Vagina (tissue), 2 donors: ENCODE measurements at places on chromosomes 6 and 20. TPM values are rescaled to one million over a fixed set of nuclear protein-coding genes. Genes with fewer than 3 reads are reported as not detected.

GRCh38 chr6:134162932-134163331 lies 110.5 kb upstream of the SLC2A12 start:
- H3K36me3 ChIP-seq = no peaks in the 10 kb centered on the region
- no peaks in the 10 kb centered on the region for H3K4me1 ChIP-seq
- no peak overlapping the region for H3K27ac ChIP-seq
- H3K4me3 ChIP-seq = no peak overlapping the region
- H3K27me3 ChIP-seq = no peaks in the 10 kb centered on the region

DNA sequence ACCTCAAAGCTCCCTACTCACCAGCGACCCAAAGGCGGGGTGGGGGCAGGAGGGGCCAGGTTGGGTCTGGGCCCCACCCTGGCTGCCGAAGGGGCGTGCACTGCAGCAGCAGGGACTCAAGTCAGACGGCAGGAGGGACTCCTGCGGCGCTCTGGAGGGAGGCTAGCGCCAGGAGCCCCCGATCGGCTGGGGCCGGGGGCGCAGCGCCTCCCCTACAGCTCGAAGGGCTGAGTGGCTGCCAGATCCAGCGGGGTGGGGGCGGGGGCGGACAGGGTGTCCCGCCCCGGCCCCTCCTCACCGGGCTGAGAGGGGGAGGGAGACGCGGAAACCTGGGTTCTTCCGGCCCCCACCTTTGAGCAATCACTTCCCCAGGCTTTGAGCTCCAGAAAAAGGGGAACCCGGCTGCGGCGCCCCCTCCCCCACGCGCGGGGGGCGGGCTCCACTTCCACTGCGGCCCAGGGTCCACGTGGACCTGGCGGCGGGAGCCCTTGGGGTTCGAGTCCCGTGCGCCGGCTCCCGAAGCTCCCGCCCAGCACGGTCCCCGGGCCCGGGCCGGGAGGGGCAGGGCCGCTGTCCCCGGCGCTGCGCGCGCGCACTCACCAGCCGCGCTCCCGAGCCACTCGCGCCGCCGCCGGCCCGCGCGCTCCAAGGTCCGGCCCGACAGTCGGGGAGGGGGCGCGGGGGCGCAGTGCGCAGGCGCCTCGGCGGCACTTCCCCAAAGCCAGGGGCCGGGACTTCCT lies at the start of gene RGS19:
Gene RGS19 (minus strand): TSS at position 246 of the 740 bp plus-strand sequence. CDS start 2,632 bp downstream, outside the sequence.
- peaks cover 38% of the 10 kb centered on the region for H3K4me1 ChIP-seq
- DNase-seq = no peak
- H3K27ac ChIP-seq = peak within 1 kb of the TSS; percentile 78
- no peaks in the 10 kb centered on the region for H3K36me3 ChIP-seq
- H3K27me3 ChIP-seq = no peaks in the 10 kb centered on the region
- peak within 1 kb of the TSS; percentile 65 for H3K4me3 ChIP-seq

DNA sequence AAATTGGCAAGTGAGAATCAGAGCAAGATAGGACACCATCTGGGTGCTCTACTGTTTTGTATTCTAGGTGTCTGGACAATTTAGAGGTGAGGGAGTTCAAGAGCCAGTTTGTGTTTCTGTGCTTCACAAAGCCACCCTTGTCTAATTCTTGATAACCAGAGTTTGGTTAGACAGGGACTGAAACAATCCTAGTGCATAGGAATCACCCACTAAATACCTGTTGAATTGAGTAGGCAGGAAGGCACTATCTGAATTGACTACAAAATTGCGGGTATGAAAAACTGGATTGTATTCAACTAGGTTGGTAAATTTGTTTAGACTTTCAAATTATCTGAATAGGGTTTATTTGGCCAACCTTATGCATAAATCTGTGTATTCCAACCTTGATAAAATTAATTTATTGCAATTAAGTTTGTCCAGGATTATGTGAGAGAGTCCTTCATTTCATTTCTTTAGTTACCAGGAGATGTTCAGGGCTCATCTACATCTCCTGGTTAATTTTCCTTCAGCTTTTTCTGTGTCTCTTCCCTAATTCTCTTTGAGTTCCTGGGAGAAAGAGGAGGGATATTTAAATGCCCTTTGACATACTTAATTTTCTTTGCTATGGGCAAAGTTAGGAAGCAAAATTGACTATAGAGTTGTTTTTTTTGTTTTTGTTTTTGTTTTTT lies 1.7 kb downstream of the TPX2 start:
- H3K36me3 ChIP-seq = no peaks in the 10 kb centered on the region
- no peak overlapping the region for H3K4me3 ChIP-seq
- H3K4me1 ChIP-seq = peaks cover 10% of the 10 kb centered on the region
- no peak for DNase-seq
- H3K27ac ChIP-seq = no peak overlapping the region

DNA sequence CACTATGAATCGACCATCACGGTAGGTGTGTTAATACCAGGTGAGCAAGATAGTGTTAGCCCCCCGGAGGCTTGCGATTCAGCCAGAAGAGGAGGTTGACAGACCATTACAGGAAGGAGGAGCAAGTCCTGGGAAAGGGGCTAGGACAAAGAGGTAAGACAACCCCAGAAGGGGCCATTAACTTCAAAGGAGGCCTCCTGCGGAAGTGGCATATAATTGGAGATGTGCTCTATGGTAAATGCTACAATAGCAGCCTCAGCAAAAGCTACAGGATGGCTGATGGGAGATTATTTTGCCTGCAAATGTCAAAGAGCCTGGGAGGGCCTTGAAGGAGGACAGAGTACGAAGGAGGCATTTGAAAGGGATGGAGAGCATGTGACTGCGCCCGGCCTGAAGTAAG lies 108.6 kb upstream of the CITED2 start:
- H3K4me1 ChIP-seq = no peaks in the 10 kb centered on the region
- DNase-seq = no peak

DNA sequence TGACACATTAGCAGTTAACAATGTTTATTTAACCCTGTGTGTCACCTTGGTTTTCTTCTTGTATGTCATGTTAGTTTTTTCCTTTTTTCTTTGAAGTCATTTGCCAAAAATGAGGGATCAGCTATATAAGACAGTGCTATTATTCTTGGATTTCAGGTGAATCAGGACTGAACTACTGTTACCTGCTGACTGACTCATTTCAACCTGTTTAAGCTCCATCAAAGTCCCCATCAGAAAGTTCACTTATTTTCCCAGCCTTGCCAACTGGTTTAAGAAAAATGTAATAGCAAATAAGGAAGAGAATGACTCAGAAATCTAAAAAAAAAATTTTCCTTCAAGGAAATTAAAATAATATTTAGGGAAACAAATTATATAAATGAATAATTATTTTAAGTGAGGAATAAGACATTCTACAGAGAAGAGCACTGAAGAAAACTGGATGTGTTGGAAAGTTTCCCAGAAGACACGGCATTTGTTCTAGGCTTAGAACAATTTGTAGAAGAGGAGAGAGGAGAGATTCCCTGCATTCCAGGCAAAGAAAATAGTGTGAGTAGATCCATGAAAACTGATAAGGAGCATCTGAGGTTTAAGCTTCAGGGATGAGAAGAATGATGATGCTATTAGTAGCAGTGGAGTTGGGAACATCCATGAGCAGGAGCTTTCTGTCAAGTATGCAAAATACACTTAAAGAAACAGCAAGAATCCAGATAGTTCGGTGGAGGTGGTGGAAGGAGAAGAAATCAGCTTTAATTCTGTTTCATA lies 84.9 kb upstream of the SIM1 start:
- no peak overlapping the region for H3K27ac ChIP-seq
- no peaks in the 10 kb centered on the region for H3K36me3 ChIP-seq
- H3K4me1 ChIP-seq = no peaks in the 10 kb centered on the region
- H3K27me3 ChIP-seq = no peaks in the 10 kb centered on the region

GRCh38 chr20:20199361-20200160 lies 147.2 kb downstream of the CFAP61 start:
- no peaks in the 10 kb centered on the region for H3K27me3 ChIP-seq
- no peak for DNase-seq
- H3K36me3 ChIP-seq = no peaks in the 10 kb centered on the region
- H3K27ac ChIP-seq = no peak overlapping the region
- no peak overlapping the region for H3K4me3 ChIP-seq

- no peaks in the 10 kb centered on the region for H3K36me3 ChIP-seq
- H3K4me3 ChIP-seq = peak within 1 kb of the TSS; percentile 74
- peak within 1 kb of the TSS; percentile 89 for H3K27ac ChIP-seq
- DNase-seq = no peak
- no peaks in the 10 kb centered on the region for H3K27me3 ChIP-seq
- peaks cover 42% of the 10 kb centered on the region for H3K4me1 ChIP-seq
Observed at GRCh38 chr6:52577022-52577777, at the start of gene TRAM2. Gene TRAM2, minus strand, starts transcription at chr6:52577060. Its CDS starts 145 bp downstream, at chr6:52576915.

DNA sequence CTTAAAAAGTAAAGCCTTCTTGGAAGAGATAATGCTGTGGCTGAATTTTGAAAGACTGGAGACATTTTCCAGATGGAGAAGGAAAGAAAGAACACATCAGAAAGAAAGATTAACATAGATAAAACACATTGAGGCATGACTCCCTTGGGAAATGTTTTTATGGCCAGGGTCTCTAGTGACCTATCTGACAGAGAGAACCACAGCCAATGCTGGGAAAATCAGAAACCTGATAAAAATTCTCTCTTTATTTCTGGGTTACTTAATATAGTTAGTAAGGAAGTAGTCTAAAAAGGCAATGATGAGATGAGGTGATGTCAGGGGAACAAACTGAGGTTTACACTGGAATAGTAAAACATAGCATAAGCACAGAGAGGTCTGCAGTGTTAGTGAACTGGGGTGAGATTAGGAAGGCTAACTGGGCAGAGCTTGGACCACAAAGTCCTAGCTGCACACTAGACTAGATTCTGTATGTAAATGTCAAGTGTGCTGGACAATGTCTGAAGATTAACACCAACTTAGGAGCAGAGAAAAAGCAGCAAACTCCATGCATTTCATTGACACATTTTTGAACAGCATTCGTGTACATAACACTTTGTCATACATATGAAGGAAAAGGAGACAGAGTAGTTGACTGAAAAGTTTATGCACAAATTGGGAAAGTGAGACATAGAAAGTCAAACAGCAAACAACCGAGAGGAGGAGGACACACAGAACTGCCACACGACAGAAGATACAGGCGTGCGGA lies 31.0 kb downstream of the ELOVL2 start:
- H3K27ac ChIP-seq = no peak overlapping the region
- no peaks in the 10 kb centered on the region for H3K36me3 ChIP-seq
- peaks cover 7% of the 10 kb centered on the region for H3K4me1 ChIP-seq
- H3K4me3 ChIP-seq = no peak overlapping the region
- no peaks in the 10 kb centered on the region for H3K27me3 ChIP-seq
- no peak for DNase-seq

GRCh38 chr6:111070105-111071005 lies 16.9 kb upstream of the SLC16A10 start:
- no peaks in the 10 kb centered on the region for H3K4me1 ChIP-seq
- no peak for DNase-seq
- H3K36me3 ChIP-seq = no peaks in the 10 kb centered on the region
- no peaks in the 10 kb centered on the region for H3K27me3 ChIP-seq
- no peak overlapping the region for H3K27ac ChIP-seq

DNA sequence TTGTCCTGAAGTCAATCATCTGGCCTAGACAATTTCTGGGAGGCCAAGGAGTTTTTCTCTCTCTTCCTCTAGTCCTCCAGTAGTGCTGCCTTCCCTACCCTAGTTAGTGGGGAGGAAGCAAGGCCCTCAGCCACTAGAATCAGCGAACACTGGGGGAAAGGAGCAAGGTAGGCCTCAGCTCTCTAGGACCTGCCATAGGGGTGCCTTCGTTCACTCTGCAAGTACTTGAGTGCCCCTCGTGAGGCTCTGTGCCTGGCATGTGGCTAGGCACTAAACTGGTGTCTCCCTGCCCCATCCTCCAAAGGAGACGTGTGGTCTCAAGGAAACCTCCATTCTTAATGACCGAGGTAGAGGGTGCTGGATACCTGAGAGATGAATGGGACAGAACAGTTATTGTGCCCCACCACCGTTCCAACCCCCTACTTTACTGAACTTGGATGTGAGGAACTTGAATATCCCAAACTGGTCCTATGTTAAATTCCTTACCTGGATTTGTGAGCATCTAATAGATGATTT lies 1.1 kb downstream of the DEF6 start:
- no peak for DNase-seq
- H3K27ac ChIP-seq = peak overlapping the region; percentile 71
- peaks cover 13% of the 10 kb centered on the region for H3K36me3 ChIP-seq
- H3K4me1 ChIP-seq = peaks cover 57% of the 10 kb centered on the region
- no peaks in the 10 kb centered on the region for H3K27me3 ChIP-seq
- no peak overlapping the region for H3K4me3 ChIP-seq

DNA sequence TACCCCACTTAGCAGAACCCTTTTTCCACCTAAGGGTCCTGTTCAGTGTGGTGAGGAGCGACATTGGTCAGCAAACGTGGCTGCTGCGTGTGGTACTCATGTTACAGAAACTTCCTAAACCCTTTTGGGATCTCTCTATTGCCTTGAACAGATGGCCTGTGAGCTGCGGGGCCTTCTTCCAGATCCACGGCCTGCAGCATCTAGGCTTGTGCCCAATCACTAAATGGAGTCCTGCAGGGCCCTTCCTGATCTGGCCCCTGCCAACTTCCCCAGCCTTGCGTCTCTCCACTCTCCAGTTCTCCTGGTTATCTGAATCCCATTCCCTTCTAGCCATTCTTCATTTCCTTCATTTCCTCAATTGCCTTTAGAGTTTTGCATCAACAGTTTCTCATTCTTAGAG lies 85.6 kb downstream of the PDE7B start:
- H3K36me3 ChIP-seq = no peaks in the 10 kb centered on the region
- H3K27me3 ChIP-seq = no peaks in the 10 kb centered on the region
- peak overlapping the region; percentile 52 for H3K27ac ChIP-seq

DNA sequence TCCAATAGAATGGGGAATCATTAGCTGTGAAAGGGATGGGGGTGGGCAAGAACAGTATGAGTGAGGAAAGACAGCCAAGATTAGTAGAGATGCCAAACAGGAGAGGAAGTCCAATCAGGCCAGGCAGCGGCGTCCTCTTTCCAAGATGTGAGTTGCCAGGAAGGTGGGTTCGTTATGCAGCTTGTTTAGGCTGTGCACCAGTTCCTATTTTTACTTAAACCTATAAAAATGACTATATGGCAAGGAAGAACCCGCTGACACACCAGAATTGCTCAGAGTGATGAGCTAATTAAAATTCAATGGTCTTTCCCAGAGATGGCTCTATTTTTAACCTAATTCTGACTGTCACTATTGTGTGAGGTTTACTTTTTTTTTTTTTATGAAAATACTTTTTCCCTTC lies 88.2 kb downstream of the SLC22A23 start:
- no peaks in the 10 kb centered on the region for H3K27me3 ChIP-seq
- no peak overlapping the region for H3K27ac ChIP-seq
- H3K4me3 ChIP-seq = no peak overlapping the region

DNA sequence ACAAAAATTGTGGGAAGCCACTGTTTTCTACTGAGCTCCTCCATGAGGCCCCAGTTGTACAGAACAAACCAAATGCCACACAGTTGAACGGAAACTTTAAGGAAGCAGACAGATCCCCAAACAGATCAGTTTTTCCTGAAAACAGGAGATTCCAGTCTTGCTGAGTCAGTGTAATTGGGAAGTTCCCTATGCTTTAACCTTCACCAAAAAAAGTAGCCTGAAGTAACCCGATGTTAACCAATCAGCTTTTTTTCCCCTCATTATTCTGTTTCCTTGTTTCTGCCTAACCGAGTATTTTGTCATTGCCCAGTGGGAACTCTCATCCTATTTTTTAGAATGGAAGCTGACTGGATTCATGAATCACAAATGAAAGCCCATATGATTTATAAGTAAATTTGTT lies 36.7 kb downstream of the MARCKS start:
- H3K27ac ChIP-seq = no peak overlapping the region
- H3K36me3 ChIP-seq = no peaks in the 10 kb centered on the region
- no peak overlapping the region for H3K4me3 ChIP-seq
- no peaks in the 10 kb centered on the region for H3K27me3 ChIP-seq

NKAPL gene
- total RNA-seq = not detected

MUC21 gene
- total RNA-seq = 207 TPM

STMND1 gene
- not detected for total RNA-seq

HRH3 gene
- total RNA-seq = not detected

BNIP5 gene
- not detected for total RNA-seq
